ENCODE measurements at places on chromosomes 12 and 14.

DNA sequence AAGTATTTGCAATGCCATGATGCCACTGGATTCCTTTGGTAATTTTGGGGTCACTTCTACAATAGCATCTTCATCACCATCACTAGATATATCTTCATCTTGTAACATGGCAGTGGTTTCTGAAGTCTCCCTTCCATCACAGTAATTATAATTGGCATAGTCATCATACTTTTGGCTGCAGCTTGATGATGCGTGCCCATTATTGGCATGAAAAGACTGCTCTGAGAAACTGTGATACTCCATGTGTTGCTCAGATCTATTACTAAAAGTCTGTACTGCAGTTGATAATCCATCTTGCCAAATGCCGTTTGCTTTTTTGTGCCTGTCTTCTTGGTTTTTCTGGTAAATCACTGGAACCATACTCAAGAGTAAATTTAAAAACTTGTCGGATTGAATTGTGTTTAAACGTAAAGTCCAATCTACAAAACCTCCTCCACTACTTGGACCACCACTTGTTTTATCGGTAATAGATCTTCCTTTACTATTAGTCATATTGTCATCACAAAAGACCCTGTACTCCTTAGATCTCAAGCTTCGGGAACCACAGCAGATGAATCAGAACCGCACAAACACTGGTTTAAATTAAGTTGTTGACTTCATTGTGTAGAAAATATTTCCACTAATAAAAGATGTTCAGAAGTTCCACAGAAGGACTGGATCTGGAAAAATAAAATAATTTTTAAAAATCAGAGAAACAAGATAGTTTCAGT is 29.9 kb downstream of the SLC41A2 start:
- no peaks in the 10 kb centered on the region for H3K36me3 ChIP-seq

DNA sequence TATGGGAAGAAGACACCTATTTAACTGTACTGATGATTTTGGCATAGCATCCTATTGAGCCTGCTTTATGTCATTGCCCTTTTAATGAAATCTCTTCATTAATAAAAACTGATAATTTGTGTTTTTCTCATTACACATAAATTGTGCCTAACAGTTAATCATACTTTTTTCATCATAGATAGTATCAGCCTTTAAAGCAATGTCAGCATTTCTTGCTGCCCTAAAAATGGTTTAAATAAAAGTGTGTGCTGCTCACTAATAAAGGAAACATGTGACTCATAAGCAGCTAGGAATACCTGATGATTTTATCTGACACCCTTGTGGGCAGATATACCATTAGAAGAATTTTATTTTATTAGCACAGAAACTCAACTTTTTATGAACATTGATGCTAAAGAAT is 26.7 kb downstream of the TBK1 start:
- H3K4me1 ChIP-seq, result no peaks in the 10 kb centered on the region
- H3K27ac ChIP-seq, result no peak overlapping the region
- no peak for DNase-seq
- no peak overlapping the region for H3K4me3 ChIP-seq
- no peaks in the 10 kb centered on the region for H3K27me3 ChIP-seq

DNA sequence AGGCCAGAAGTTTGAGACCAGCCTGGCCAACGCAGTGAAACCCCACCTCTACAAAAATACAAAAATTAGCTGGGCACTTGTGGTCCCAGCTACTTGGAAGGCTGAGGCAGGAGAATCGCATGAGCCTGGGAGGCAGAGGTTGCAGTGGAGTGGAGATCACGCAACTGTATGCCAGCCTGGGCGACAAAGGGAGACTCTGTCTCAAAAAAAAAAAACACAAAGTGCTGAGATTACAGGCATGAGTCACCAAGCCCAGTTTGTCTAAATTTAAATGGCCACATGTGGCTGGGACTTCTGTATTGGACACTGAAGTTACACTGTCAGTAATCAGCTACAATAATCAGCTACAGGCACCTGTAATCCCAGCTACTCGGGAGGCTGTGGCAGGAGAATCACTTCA is 100.9 kb upstream of the AEBP2 start:
- no peaks in the 10 kb centered on the region for H3K36me3 ChIP-seq
- H3K27ac ChIP-seq, result no peak overlapping the region
- H3K4me1 ChIP-seq, result no peaks in the 10 kb centered on the region

DNA sequence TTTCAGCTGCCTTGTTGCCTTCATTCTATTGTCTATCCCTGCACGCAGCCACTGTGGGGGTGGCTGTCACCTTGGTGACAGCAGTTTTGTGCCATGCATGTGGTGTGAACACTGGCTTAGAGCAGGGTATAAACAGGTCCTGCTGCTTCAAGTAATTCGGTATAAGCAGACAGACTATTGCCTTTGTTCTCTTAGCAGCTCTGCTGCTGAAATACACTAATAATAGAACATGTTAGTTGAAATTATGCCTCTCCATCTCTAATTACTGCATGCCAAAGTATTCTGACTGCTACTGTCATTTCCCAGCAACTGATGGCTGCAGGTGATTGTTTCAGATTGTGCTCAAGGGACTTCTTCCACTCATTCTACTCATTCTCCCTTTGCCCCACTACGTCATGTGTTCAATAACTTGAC is 34.6 kb downstream of the PTPRO start:
- H3K36me3 ChIP-seq, result no peaks in the 10 kb centered on the region
- H3K27ac ChIP-seq, result no peak overlapping the region
- no peaks in the 10 kb centered on the region for H3K4me1 ChIP-seq
- DNase-seq, result no peak
- no peak overlapping the region for H3K4me3 ChIP-seq
- H3K27me3 ChIP-seq, result no peaks in the 10 kb centered on the region

GRCh38 chr14:97499790-97500481 is 702.8 kb downstream of the VRK1 start:
- no peaks in the 10 kb centered on the region for H3K27me3 ChIP-seq
- H3K4me3 ChIP-seq, result no peak overlapping the region
- no peak overlapping the region for H3K27ac ChIP-seq
- DNase-seq, result no peak
- no peaks in the 10 kb centered on the region for H3K36me3 ChIP-seq

- H3K36me3 ChIP-seq, result peaks cover 14% of the 10 kb centered on the region
- DNase-seq, result no peak
- H3K27ac ChIP-seq, result no peak overlapping the region
These were observed 18.3 kb downstream of the AEBP2 start for GRCh38 chr12:19457561-19457960.

GRCh38 chr14:101961746-101962502 is 2.4 kb upstream of the DYNC1H1 start:
- H3K36me3 ChIP-seq, result no peaks in the 10 kb centered on the region
- no peak overlapping the region for H3K4me3 ChIP-seq
- DNase-seq, result no peak
- H3K27ac ChIP-seq, result no peak overlapping the region
- peaks cover 17% of the 10 kb centered on the region for H3K4me1 ChIP-seq

DNA sequence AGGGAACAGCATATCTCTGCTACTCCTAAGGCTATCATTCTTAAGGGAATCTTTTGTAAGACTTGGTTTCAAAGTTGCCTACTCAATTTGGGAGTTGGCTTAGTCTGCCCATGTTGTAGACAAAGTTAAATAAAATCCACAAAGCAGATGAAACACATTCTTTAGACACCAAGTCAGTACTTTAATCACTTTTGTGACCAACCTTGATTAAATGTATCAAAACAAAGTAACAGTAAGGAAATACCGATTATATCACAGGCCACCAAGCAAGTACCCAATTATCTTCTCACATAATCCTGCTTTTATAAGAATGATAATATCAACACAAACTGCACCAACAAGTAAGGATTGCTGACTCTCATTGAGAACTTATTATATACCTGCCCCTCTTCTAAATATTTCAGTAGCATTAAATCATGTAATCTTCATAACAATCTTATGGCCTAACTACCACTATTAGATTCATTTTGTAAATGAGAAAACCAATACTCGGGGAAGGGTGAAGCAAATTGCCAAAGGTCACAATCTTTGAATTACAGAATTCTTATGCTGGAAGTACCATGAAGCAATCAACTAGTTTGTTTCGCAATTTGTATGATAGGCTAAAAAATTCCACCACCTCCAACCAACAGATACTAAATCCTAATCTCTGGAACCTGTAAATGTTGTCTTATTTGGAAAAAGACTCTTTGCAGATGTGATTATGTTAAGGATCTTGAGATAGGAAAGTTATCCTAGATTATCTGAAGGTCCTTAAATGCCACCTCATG is 12.6 kb upstream of the DIO2 start:
- H3K4me1 ChIP-seq, result no peaks in the 10 kb centered on the region
- H3K27me3 ChIP-seq, result no peaks in the 10 kb centered on the region
- no peak overlapping the region for H3K4me3 ChIP-seq

GRCh38 chr12:118055144-118055557 is 5.8 kb downstream of the WSB2 start:
- H3K4me3 ChIP-seq, result no peak overlapping the region
- no peaks in the 10 kb centered on the region for H3K27me3 ChIP-seq
- peak; percentile 37 for DNase-seq
- H3K36me3 ChIP-seq, result peaks cover 28% of the 10 kb centered on the region
- no peak overlapping the region for H3K27ac ChIP-seq

GRCh38 chr12:83759906-83760305 is 1073.2 kb downstream of the TMTC2 start:
- no peaks in the 10 kb centered on the region for H3K27me3 ChIP-seq
- no peak overlapping the region for H3K27ac ChIP-seq

DNA sequence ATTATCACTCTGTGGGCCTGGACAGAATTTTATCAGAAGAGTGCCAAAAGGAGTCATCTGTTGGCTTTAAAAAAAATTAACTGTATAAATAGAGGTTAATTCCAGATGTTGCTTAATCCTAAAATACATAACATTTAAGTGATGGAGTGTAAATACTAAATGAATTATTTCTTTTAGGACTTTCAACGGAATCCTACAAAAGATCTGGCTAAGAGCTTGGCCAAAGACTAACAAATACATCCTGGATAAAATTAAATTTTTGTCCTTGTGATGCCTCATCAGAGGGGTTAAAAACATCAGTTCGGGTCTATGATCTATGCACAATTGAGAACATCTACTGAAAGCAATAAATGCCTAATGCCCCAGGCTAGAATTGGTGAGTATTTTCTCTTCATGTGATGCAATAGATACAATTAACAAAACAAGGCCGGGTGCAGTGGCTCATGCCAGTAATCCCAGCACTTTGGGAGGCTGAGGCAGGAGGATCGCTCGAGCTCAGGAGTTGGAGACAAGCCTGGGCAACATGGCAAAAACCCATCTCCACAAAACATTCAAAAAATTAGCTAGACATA is 49.8 kb upstream of the RAP1B start:
- H3K27me3 ChIP-seq, result no peaks in the 10 kb centered on the region
- H3K27ac ChIP-seq, result no peak overlapping the region
- H3K4me3 ChIP-seq, result no peak overlapping the region
- DNase-seq, result no peak
- peaks cover 16% of the 10 kb centered on the region for H3K4me1 ChIP-seq
- H3K36me3 ChIP-seq, result no peaks in the 10 kb centered on the region

Measured in CD14-positive monocyte (primary cell).